ENCODE measurements at places on chromosomes 5 and 9.

DNA sequence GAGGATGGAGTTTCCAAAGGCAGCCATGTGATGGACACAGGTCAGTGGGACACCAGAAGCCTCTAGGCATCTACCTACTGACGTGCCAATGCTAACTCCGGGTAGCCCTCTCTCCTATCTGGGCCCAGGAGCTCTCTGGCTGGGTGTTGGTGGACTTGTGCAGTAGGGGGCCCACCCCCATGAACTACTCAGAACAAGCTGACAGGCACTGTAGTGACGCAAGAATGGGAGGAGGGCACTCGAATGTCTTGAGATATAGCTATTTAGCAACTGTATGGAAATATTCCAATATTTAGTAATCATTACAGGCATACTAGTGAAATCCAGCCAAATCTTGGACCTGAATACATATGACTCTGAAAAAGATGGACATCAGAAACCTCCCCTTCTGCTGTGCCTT, 5.7 kb upstream of the DOCK2 start:
- DNase-seq: no peak

DNA sequence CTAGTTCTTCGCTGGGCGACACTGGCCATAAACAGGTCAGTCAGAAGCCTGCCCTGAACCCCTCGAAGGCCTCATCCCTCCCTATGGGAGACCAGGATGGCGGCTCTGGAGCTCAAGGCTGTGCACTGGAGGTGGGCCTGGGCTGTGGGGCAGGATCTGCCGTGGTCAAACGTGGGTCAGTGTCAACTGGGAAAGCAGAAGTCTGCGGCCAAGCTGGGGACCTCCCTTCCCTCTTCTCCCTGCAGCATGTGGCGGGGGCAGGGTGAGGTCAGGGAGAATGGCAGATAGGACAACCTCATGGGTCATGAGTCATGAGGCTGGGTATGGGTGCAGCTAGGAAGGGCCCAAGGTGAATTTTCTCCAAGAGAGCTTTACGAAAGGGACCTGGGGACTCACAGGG, 132.9 kb downstream of the RXRA start:
- DNase-seq: no peak

- DNase-seq: no peak
Measured at GRCh38 chr5:54837981-54838380, 147.4 kb downstream of the ESM1 start.

GRCh38 chr5:149490599-149491485, 60.4 kb downstream of the CSNK1A1 start:
- no peak for DNase-seq

DNA sequence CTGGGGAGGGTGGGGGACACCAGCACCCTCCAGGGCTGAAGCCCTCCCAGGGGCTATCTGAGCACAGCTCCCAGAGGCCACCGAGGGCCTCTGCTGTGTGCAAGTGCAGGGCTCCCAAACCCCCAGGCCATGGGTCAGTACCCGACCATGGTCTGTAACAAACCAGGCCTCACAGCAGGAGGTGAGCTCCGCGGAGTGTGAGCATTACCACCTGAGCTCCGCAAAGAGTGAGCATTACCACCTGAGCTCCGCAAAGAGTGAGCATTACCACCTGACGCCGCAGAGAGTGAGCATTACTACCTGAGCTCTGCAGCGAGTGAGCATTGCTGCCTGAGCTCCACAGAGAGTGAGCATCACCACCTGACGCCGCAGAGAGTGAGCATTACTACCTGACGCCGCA, 152.9 kb upstream of the IRX2 start:
- no peak for DNase-seq

DNA sequence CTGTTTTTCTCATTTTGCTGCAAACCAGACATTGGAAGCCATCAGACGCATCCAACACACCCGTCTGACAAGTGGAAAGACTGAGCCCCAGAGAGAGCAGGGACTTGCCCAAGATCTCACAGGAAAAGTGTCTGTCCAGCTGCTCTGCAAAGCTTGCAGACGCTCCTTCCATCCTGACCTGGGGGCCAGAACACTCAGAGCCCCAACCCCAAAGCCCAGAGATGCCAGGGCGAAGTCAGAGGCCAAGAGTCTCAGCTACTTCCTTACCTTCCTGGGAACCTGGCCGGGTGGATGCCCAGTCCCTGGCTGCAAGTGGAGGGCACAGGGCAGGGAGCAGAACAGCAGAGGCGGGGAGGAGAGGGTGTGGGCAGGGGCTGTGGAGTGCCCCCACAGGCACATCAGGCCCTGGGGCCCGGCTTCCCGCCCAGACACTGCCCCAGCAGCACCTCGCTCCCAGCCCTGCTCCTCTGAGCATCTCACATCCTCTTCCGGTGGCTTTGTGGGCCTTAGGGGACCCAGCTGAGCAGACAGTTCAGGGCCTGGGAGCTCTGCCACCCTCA, 9.7 kb upstream of the RALGDS start:
- DNase-seq: no peak

DNA sequence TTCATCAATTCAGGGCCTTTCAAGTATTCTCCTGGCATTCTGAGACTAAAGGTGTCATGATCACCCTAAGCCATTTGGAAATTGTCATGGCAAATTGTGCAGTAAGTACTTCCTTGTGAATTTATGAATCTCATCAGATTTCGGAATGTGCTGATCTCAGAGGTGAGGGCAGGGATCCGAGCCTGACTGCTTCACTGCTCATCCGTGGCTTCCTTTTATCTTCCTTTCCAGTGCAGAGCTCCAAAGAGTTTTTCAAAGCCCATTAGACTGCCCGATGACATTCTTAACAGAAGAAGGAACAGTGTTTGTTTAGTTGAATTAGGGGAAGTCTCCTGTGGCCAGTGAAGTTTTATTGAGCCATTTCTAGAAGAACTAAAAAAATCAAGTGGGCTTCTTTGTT, 182.8 kb upstream of the GDNF start:
- DNase-seq: no peak

All from GM18507 (cell line).